NCI-H524 (cell line): ENCODE measurements at places on chromosomes 2 and 18.

DNA sequence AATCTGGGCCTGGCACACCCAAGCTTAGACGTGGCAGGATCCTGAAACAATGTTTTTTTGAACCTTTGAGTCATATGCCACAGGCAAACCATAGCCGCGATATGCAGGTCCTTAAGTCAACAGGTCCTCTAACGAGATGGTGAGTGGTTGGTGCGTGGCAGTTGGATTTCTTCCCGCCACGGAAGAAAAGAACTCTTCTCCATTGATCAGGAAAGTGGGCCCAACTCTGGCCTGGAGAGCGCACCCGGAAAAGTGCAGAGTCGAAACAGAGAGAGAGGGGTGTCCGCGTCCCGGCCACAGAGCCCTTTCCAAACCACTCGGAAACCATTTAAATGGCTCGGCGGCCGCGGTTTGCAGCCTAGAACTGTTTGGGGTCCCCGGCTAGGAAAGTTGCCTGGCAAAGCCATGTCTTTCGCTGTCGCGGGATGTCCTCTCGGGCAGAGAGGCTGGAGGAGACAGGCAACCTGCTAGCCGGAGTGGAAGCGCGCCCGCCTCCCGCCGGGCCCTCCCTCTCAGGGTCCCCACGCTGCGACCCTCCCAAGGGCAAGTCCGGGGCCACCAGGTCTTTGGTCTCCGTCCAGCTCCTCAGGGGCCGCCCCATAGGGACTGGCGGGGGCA lies 777 bp downstream of the GALNT3 start:
- no peak for DNase-seq

DNA sequence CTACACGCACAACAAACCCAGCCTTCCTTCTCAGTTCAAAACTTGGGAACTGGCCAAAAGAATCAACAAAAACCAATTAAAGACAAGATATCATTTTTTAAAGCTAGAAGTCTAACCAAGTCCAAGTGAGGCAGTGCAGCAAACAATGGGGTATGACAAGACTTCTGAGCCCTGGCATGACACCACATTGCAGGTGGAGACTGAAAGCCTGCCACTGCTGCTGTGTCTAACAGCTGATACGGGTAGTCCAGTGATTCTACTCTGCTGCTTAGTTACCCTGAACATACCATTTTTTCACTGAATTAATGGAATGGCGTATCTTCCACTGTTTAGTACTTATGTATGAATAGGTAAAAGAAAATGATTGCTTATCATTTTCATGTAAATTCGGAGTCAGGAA lies 47.4 kb upstream of the KIDINS220 start:
- DNase-seq: no peak

DNA sequence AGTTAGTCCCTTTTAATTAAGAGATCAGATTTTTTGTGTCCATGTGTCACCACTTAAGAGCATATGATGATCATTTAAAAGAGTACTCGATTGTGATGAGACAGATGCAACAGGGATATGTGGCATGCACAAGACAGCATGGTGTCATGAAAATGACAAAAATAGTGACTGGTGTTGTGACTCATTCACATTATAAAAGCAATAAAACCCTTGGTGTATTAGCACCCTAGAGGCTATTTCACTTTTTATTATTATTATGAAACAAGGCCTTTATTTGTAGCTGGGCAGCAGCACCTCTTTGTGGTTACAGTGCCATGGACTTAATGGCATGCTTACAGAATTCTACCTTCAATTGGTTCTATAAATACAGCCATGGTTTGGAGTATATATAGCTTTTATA lies 1296.0 kb upstream of the ZEB2 start:
- DNase-seq: peak; percentile 35

DNA sequence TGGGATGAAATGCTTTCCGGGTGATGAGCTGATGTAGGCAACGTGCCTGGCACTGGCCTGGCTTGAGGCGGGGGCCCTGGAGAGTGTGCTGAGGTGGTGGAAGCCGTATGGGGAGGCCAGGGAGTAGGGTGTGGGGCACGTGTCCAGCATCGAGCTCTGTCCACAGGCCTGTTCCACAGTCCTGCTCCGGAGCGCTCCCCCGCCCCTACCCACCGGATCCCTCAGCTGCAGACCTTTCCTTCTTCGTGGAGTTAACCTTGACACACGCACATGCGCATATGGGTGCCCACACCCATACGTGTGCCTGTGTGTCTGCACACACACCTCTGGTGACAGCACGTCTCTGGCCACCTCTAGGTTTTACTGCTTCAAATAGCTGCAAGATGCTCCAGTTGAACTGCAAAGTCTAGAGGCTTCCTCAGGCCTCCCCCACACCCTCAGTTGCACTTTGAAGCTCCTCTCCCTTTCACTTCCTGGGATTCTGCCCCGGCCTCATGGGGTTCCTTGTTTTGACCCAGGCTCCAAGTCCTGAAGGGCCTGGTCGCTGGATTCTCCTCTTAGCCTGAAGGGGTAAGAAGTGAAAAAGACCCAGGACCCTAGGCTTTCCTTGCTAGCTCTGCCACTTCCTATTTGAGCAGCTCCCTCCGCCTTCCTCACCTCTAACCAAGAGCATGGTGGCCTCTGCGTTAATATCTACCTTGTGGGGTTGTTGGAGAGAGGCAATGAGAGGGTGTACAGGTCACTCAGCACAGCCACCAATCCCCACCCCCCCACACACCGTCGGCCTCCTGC lies 49.5 kb downstream of the INHBB start:
- DNase-seq: no peak

GRCh38 chr2:81495556-81495955 lies 1191.0 kb upstream of the LRRTM1 start:
- no peak for DNase-seq

DNA sequence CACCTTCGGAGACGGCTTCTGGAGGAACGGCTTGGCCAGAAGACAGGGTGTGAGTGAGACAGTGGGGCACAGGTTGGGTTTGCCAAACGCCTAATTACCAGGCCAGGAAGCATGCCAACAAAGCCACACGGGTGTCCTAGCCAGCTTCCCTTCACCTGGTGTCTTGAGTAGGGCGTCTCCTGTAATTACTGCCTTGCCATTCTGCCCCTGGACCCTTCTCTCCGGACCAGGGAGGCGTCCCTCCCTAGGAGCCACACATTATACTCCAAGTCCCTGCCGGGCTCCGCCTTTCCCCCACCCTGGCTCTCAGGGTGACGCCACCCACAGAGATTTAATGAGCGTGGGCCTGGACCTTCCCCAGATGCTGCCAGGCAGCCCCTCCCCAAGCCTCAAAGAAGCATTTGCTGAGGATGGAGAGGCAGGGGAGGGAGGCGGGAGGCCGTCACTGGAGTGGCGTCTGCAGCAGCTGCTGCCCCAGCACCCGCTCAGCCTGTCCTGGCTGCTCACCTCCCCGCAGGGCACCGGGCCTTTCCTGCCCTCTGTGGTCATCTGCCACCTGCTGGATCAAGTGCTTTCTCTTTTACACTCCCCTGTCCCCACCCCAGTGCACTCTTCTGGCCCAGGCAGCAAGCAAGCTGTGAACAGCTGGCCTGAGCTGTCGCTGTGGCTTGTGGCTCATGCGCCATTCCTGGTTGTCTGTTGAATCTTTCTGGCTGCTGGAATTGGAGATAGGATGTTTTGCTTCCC lies 20.7 kb downstream of the FOSL2 start:
- DNase-seq: peak; percentile 73

DNA sequence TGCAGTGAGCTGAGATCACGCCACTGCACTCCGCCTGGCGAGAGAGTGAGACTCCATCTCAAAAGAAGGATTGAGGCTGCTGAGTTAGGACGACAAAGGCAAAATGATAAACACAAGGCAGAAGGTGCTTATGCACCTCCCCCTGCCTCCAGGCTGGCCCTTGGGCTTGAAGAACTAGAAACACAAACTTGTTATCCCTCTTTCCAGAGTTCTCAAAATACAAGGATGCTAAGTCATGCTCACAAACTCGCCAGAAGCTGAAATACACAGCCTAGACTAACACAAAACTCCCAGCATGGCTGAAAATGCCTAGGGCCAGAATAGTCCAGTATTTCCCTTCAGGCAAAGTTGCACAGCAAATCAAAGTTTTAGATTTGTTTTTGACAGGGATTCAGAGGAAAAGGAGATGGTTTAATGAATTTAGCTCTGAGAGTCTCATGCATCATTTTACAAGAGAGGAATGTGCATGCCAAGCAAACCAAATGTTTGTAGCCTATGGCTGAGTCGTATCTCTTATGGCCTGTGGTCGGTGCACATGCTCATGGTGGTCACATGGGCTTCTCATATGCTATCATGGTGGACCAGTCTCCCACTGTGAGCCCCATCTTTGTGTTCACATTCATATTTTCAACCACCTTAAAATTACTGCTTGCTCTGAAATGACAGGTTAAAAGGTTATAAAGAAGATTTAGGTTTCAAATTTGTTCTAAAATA lies 16.2 kb upstream of the MREG start:
- no peak for DNase-seq

- no peak for DNase-seq
These were observed 20.0 kb downstream of the ACVR1 start for GRCh38 chr2:157856187-157856515.

- DNase-seq: no peak
These were observed 35.5 kb downstream of the ZC3H6 start for GRCh38 chr2:112310906-112311305.

- no peak for DNase-seq
These were observed 45.3 kb upstream of the SPAG16 start for GRCh38 chr2:213238753-213239495.

DNA sequence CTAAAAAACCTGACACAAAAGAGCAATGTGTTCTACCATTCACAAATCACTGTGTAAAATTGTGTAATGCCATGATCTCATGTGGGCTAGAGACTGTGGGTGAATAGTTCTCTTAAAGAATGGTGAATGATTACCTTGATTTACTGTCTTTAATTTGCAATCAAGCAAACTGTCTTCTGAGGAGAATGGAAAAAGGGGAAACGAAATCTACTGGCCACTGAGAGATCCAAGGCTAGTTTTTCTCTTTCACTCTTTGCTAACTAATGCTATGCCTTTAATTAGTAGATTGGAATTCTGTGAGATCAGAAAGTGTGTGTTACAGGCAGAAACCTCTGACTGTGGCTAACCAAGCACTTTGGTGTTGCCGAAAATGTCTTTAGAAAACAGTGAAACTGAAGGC lies 422.7 kb downstream of the TGIF1 start:
- peak; percentile 21 for DNase-seq

DNA sequence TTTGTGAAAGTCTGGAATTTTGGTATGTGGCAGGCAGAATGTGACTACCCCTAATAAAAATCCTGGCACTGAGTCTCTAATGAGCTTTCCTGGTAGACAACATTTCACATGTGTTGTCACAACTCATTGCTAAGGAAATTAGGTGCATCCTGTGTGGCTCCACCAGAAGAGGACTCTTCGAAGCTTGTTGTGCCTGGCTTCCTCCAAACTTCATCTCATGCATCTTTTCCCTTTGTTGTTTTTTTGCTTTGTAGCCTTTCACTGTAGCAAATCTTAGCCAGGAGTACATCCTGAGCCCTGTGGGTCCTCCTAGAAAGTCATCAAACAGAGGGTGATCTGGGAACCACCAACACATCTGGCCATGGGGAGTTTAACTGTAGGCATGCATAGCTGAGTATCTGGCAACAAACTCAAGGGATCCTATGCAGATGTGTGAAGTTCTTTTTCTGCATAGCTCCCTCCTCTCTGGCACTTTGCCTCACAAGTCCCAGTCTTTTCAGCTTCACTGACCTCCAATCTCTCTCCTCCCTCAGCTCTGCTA lies 42.1 kb upstream of the SERTAD2 start:
- no peak for DNase-seq

DNA sequence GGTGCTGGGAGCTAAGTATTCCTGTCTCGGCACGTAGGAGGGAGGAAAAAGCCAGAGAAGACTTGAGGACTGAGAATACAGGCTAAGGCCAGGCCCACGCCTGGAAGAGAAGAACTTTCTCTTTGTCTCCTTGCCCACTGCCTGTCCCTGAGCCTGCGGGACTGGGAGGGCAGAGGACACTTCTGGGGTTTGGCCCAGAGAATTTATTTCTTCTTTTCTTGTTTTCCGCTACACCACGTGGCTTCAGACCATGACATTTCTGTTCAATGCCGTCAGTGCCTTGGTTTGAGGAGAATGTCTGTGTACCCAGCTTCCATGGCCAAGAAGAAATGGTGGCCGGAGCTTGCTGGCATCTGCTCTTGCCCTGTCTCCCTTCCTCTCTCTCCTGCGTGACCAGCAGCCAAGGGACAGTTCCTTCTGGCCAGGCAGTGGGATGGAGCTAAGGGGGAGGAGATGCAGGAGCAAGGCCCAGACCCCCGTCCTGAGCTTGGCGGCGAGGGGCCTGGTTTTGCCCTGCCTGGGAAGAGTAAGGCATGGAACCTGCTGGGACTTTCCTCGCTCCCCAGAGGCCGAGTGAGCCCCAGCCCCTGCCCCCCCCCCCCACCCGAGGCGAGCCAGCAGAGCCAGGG lies 140.3 kb downstream of the KLHL29 start:
- DNase-seq: no peak

DNA sequence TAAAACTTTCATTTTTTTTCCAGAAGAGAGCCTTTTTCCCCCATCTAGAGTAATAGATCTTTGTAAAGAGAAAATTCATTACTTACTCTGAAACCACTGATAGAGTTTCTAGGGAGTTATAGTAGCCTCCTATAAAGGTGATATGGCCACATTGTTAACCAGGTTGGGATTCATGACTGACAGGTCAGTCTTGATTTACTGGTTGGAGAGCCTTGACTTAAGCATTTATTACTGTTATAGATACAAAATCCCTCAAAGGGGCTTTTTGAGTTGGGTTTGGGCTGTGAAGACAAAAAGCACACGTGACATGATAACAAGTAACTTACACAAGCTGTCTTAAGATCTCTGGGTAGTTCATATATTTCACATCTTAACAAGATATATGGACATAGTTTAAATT lies 141.0 kb downstream of the GREB1L start:
- no peak for DNase-seq

DNA sequence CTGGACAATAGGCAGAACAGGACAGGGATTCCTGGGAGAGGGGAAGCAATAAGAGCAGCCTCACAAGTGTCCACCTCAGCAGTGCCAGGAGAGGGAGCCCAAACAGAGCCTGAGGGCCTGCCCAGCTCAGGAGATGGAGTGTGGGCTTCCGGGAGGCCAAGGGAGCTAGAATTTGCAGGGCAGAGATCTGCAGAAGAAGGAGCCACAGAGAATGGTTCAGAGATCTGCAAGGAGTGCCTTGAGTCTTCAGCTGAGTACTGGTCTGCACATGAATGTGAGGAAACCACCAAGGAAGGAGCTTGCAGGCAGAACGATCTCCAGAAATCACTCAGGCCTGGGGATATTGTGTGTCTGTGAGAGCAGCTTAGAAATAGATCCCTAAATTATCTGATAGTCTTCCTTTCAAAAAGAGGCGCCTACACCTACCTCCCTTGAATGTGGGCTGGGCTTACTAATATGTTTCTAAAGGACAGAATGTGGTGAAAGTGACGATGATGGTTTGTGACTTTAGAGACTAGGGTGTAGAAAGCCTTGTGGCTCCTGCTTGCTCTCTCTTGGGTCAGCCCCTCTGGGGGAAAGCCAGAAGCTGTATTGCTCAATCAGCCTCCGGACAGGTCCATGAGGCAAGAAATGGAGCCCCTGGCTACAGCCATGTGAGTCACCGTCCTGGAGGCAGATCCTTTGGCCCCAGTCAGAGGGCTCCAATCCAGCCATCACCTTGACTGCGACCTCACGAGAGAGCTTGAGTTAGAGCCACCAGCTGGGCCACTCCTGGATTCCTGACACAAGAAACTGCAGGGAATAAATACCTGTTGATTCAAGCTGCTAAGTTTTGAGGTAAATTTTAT lies 7.6 kb upstream of the LPIN1 start:
- DNase-seq: no peak
